ENCODE measurements at places on chromosomes 4 and X.
A peak's percentile ranks its signal among the peaks of the same experiment; 100 is the strongest.

GRCh38 chr4:4766564-4766963 lies 92.9 kb upstream of the MSX1 start:
- no peak for DNase-seq

- peak; percentile 64 for DNase-seq
Observed at GRCh38 chrX:17590892-17591740, 146.2 kb upstream of the SCML1 start.

GRCh38 chr4:8218371-8219031 lies 19.4 kb downstream of the SH3TC1 start:
- DNase-seq: no peak

DNA sequence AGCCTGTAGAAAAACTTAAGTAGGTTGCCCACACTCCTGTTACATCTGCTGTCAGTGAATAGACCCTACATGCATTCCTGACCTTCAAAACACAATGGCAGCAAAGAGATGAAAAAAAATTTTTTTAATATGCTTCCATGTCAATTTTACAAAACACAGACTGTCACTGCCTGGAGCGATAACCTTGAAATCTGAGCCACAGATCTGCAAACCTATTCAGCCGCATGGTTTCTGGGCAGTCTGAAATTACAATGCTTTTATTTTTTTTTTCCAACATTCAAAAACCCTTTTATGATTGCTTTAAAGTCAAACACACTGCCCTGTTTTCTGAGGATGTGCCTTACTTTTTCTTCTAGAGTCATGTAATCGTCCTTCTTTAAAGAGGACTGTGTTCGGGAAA lies 264.9 kb upstream of the PUDP start:
- DNase-seq: no peak

- no peak for DNase-seq
Observed at GRCh38 chr4:176824645-176825366, 32.1 kb upstream of the VEGFC start.

- no peak for DNase-seq
Observed at GRCh38 chr4:18034099-18034498, 12.5 kb upstream of the LCORL start.

GRCh38 chr4:27790911-27791310 lies 930.3 kb downstream of the STIM2 start:
- no peak for DNase-seq

- no peak for DNase-seq
Observed at GRCh38 chr4:5206016-5206790, 154.9 kb downstream of the STK32B start.

DNA sequence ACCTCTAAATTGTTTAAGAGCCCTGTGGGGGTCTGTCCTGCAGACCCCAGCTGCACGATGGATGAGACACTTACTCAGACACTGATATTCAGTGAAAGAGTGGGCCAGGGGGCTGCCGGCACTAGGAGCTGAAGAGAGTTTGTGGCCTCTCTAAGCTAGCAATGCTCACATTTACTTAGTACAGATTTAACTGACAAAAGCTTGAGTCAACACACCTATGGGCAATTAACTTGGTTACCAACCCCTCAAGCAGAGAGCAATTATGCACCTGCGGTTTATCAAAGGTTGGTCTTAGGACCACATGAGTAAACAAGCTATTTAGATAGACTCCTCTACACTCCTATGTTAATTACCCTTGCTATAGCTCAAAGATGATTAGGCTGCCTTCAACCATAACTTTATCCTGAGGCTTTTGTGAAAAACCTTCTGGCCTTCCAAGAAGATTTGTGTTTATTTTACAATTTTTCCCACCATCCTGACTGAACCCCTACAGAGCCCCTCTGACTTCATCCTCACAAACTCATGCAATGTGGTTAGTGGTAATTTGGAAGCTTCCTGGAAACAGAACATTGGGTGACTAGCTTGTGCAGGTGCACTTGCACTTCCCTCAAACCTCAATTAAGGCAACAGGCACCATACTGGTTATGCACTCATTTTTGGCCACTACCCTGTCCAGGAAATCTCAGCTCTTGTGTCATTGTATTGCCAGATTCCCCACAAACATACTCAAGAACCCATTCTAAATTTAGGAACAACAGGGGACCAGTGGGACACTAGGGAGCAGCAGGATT lies 234.4 kb upstream of the ITM2A start:
- no peak for DNase-seq

DNA sequence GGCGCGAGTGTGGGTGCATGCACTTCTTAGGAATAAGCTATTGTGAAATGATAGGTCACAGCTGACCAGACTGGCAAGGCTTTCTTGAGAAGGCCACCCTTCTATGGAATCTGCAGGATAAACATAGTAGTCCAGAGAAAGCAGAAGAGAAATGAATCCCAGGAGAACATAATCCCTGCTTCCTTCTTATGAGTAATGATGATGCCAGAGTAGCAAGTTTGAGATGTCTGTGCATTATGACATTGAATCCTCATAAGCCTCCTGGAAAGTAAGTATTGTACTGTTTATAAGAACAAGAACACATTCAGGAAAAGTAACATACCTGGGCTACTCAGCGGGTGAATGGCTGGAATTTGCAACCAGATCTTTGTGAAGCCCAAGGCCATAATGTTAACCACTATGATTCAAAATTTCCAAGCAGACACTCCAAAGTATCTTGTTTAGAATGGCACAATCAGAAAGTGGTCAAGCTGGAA lies 272.1 kb upstream of the HS3ST1 start:
- DNase-seq: no peak

- peak; percentile 10 for DNase-seq
Observed at GRCh38 chr4:144374065-144374464, 233.5 kb upstream of the GYPA start.

DNA sequence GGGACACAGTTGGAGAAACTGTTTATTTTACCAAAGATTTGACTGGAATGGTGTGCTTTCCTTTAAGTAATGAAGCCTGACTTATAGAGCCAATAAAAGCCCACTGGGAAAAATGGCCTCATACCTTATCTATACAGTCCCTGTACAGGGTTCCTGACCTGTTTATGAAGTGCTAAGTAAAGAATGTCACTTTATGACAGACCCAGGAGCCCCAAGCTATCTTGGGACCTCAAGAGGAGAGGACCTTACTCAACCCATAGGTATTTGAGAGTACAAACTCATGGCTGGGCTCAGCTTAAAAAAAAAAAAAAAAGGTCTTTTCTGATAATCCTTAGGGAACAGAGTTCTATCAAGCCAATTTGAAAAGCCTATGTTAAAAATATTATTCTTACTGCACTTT lies 1389.3 kb downstream of the RAPGEF2 start:
- DNase-seq: no peak

DNA sequence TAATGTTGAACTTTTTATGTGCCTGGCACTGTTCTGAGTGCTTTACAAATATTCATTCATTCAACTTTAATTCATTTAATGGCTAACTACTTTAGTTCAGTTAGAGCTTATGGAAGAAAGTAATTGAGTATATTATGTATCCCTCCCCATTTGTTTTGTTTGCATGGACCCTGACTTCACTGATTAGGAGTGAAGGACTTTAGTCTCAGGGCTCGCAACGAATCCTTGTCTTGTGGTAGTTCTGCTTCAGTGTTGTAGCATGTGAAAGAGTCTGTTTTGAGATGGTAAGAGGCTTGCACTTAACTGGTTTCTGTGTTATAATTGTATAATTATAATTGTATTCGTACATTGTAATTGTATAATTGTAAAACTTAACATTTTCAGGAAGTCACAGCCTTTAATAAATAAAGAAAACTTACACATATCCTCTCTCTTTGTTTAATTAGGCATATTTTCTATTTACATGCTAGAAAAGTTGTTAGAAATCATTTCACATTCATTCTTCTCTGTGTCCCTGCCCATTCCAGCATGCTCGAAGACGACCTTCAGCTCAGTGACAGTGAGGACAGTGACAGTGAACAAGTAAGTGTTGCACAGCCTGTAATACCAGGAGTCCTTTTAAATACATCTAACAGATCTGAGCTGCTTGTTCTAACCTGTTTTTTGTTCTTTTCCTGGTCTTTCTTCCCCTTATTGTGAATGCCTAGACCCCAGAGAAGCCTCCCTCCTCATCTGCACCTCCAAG lies 115.1 kb downstream of the KLHL8 start:
- DNase-seq: no peak

GRCh38 chr4:76060506-76060905 lies 14.0 kb upstream of the ART3 start:
- no peak for DNase-seq

- peak; percentile 28 for DNase-seq
Observed at GRCh38 chrX:135931644-135932487, 38.4 kb downstream of the SAGE1 start.

- DNase-seq: no peak
Observed at GRCh38 chr4:21952549-21952948, 4.0 kb upstream of the KCNIP4 start.

GRCh38 chrX:341541-342101 lies 23.0 kb upstream of the GTPBP6 start:
- DNase-seq: no peak

- peak; percentile 56 for DNase-seq
Observed at GRCh38 chr4:118836301-118837120, 585 bp upstream of the SEC24D start.

DNA sequence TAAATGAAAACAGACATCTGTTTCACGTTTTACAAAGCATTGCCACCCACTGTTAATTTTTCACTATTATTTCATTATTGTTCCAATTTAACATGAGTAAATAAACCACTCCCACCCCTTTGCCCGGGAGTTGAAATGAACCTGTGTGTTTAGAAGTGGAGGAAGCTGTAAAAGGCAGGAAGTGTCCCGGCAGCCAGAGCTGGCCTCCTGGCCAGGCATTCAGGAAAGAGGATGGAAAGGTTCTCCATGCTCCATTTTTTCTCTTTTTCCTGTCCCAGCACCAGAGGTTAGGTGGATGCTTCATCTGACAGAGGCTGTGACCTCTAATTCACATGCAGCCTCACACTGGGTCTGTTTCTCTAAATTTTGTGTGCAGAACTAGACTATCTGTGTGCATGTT lies 55.5 kb upstream of the LNX1 start:
- no peak for DNase-seq

DNA sequence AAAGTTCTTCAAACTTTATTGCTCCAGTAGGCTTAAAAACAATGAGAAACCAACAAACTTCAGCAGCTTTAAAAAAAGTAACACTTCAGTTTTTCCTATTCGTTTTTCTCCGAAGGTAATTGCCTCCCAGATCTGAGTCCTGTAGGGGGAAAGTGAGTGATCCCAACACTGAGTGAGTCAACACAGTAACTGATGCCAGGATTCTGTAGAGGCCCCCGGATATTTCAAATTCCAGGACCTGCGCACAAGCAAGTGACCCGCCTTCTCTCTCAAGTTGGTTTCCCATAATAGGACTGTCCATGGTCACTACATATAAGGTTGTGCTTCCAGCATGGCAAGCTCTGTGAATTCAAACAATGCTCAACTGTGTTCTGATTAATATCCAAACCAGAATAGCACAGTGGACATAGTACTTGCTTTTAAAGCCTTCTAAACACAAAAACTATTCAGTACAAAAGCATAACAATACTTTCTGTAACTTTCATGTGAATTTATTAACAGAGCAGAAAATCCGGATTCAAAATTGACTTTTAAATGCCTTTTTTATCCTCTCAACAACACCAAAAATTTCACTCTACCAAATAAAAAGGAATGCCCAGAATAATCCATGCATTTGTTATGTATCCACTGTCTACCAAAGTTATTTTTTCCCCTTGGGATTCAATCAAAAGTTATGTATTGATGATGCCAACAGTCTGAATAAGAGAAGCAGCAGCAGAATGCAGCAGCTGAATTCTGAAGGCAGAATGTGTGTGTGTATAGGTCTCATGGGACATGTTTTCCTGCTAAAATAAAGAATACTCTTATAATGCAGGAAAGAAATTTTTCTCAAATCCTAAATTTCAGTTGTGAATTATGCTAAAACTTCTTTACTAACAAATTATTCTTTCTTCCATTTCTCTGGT lies at the start of gene DMD:
DMD (minus strand) TSS at position 194 of the 905 bp plus-strand sequence. CDS start 237 bp downstream, outside the sequence.
- DNase-seq: peak; percentile 11

GRCh38 chrX:71859637-71860036 lies 51.0 kb upstream of the NHSL2 start:
- DNase-seq: peak; percentile 21

- no peak for DNase-seq
Observed at GRCh38 chrX:19659929-19660328, 144.6 kb upstream of the MAP3K15 start.

DNA sequence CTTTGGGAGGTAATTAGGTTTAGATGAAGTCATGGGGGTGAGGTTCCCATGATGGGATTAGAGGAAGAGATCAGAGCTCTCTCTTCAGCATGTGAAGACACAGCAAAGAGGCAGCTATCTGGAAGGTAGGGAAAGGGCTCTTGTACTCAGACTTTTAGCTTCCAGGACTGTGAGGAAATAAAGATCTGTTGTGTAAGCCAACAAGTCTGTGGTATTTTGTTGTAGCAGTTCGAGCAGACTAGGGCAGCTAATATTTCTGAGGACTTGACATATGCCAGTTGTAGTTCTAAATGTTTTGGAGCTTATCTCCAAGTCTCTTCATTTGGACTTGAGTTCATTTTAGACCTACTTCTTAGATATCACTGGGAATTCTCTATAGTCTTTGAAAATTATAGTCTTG lies 137.3 kb upstream of the PDE5A start:
- DNase-seq: no peak

- no peak for DNase-seq
Observed at GRCh38 chr4:13907255-13907751, 279.8 kb upstream of the BOD1L1 start.

DNA sequence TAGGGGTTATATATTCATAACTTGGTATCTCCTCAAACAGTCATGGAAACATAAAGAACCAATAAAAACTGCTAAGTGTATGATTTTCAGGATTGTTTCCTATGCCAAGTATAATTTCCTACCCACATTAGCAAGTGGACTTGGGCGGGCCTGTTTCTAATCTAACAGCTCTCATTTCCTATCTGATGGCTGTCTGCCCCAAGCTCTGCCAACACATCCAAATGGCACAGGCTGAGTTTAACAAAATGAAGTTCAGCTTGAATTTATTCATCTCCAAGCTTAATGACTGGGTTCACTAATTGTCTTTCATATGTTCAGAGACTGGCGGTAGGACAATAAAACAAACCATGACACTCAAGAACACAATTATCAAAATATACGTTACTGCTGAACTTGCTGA lies 55.5 kb upstream of the S100G start:
- no peak for DNase-seq

DNA sequence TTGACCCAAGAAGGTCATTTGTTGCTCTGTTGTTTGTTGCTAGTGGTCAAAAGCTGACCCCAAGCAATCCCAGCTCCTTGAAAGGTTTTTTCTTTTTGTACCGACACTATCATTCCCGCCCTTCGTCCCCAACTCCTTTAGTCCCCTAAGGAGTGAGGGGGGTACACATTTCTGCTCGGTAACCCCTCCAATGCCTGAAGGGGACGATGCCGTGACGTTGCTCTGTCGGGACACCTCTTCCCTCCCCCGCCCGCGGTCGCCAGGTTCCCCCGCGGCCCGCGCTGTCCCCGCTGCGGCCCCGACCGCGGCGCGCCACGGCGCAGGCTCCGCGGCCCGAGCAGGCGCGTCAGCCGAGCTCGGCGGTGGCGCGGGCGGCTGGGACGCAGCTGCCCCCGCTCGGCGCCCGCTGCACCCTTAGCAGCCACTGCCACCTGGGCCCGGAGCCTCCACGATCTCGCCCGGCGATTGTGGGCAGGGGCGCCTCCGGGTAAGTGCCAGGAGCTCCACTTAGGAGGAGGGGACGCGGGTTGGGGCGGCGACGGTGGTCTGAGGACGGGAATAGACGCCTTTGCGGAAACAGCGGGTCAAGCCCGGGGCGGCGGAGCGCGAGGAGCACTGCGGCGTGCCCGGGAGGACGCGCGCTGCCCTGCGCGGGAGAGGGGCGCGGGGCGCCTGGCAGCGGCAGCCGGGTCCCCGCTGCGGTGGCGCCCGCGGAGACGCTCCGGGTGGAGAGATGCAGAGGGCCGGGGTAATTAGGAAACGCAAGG lies at the start of gene GLRB:
GLRB (plus strand) TSS at position 340 of the 767 bp plus-strand sequence. CDS start 1,875 bp downstream, outside the sequence.
- peak; percentile 78 for DNase-seq
